ENCODE measurements at places on chromosomes 7 and 10.

DNA sequence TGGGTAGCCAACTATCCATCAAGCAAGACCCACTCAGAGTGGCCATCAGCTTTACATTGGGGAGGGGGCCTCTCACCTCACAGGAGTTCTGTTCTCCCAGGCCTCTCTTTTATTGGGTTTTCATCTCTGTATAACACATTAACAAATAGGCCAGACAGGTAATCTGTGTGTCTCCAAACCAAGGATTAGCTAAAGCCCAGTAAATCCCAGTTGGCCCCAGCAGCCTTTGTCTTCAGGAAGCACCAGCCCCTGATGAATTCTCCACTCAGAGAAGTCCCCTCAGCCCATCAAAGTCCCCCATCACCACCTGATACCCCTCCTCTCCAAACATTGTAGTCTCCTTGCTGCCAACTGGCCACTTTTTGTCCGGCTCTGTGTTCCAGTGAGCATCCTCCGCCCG lies 16.9 kb upstream of the SLF2 start:
- no peak for DNase-seq

- DNase-seq = no peak
These were observed 108.7 kb upstream of the ITGB1 start for GRCh38 chr10:33066558-33067236.

DNA sequence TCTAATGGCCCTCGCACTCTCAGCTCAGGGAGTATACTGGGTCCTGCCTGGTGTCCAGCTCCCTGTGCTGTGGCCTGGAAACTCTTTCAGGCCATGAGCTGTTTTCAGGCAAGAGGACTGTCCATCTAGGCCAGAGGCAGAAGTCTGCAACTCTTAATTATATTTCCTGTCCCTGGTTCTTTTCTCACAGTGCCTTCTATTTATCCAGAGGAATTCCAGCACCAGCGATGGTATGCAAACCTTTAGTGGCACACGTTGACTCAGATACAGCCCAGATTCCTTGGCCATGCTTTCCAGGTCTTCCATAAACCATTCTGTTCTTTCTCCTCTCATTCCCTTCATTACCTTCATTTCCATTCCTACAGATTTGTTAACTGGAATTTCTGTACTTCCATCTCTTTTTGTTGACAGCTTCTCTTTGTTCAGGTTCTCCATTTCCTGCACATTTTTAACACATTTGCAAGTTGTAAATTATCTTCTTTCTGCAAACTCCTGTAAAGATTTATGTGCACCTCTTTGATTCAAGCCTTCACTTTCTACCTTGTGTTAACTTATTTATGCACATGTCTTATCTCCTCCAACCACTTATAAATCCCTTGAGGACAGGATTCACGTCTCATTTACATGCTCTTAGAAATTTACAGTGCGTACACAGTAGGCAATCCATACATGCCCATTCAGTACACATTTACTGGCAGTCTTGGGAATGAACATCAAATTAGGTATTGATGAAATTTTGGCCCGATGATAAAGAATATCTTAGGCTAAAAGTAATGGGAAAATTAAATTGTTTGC lies 172.1 kb downstream of the CELF2 start:
- DNase-seq = no peak

- DNase-seq = no peak
These were observed 33.9 kb downstream of the SGPL1 start for GRCh38 chr10:70849582-70850016.

GRCh38 chr10:287814-288213 lies 152.6 kb downstream of the ZMYND11 start:
- DNase-seq = no peak

All from left forelimb (tissue), 1 donor.